Activated T-cell treated with anti-CD3 and anti-CD28 coated beads for 1 hour (primary cell): ENCODE measurements at places on chromosomes 2 and 18.

GRCh38 chr2:134836986-134837385 is 1.4 kb upstream of the ACMSD start:
- DNase-seq = no peak

DNA sequence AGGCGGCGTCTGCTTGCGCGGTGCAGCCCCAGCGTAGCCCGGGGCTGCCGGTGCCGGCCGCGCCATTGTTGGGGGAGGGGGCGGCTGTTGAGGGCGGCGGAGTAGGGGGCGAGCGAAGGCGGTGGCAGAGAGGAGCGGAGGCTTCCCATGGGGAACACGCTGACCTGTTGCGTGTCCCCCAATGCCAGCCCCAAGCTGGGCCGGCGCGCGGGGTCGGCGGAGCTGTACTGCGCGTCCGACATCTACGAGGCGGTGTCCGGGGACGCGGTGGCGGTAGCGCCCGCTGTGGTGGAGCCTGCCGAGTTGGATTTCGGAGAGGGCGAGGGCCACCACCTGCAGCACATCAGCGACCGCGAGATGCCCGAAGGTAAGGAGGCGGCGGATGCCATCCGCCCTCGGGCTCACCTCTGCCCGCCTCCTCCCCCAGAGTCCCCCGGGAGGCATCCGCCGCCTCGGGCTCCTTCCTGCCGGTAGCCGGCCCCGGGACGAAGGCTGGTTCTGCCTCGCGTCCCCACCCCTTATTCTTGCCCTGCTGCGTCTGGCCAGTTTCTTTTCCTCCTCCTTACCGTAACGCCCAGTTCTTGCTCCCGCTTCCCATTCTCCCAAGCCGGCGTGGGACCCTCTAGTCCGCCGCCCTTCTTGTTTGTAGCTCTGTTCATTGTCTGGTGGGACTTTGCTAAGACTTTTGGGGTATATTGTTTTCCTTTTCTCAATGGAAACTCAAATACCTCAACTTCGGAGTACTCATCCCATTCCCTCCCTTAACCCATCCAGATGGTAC is 500 bp downstream of the CCNYL1 start:
- DNase-seq = peak; percentile 33

GRCh38 chr2:29723255-29724001 is 198.0 kb downstream of the ALK start:
- DNase-seq = no peak

GRCh38 chr2:64979744-64980143 is 9.5 kb upstream of the SLC1A4 start:
- DNase-seq = no peak

DNA sequence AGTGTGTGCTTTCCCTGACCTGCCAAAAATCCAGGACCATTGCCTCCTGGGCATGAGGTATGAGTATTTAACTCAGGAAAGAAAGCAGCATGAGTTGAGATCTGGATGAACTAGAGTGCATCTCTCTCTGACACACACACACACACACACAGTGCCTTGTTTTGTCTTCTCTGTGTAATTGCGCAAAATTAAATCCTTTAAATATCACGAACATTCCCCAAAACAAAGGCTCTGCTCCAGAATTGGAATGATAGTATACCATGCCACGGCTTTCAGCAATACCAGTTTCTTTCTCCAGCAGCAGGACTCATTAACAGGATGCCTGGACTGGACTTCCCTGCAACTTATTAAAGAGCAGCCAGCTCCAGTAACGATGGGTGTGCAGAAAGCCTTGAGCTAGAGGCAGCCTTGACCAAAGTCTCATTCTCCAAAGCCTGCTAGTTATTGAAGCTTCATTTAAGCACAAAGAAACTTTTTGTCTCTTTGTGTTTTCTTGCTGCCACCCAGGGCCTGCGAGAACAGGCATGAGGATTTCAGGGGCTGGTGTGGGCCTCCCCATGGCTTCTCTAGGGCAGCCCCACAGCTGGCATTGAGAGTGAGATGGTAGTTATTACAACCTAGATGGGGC is 101.7 kb downstream of the NRP2 start:
- no peak for DNase-seq

- DNase-seq = no peak
These were observed 180.0 kb upstream of the MMADHC start for GRCh38 chr2:149767516-149767974.

DNA sequence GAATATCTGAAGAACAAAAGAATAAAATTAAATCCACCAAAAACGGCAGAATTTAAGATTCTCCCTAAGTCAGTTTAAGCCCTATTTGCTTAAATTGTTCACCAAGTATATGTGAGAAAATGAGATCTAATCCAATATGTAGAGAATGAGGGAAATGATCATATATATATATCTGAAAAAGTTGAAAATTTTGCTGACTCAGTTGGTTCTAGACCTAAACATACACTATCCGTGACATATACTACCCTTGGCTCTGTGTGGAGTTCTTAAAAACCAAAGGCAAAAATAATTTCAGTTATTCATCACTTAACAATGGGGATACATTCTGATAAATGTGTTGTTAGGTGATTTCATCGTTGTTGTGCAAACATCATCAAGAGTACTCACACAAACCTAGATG is 7.3 kb downstream of the SS18 start:
- DNase-seq = no peak
